ENCODE measurements at places on chromosomes 5 and 9.

- DNase-seq, result no peak
Measured at GRCh38 chr5:143338658-143339366, 64.7 kb downstream of the NR3C1 start.

GRCh38 chr5:73674669-73675004 is 48.6 kb downstream of the ARHGEF28 start:
- no peak for DNase-seq

DNA sequence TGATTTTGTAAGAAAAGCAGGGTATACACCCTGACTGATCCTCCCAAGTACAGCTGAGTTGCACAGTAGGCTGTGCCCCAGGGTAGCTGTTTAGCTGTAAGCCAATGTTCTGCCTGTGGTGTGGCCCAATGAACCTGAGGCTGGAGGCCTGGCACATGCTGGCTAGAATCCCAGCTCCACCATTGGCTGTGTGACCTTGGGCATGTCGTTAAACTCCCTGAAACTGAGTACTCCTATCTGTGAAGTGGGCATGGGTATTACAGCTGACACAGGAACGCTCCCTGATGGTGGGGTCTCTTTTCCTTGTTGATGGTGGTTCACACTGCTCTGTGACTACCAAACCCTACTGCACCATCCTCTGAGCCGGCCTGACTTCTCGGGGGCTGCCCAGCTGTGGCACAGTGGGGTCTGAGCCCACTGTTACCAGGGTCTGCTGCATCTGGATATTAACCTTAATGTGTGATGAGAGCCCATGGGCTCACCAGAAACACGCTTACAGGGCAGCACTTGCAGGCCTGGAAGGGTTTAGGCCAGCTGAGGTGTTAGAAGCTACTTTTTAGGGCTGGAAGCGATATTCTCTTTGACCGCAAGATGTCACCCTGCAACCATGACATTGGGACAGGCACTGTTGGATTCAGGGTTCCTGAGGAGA is 7.0 kb upstream of the GADD45G start:
- peak; percentile 26 for DNase-seq

DNA sequence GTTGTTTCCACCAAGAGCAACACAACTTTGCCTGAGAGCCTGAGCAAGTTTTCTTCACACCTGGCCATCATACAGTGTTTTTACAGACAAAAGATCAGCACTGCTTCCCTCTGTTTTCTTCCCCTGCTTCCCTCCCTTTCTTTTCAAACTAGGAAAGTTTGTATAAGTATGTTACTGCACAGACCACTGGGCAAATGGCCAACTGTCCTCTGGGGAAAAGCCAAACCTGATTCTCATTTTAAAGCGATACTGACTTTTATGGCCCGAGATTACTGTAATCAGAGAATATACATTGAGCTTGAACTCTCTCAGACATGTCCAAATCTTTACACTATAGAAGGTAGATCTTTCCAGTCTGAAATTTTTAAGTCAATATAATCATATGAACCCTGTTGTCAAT is 415.0 kb downstream of the NFIB start:
- no peak for DNase-seq

DNA sequence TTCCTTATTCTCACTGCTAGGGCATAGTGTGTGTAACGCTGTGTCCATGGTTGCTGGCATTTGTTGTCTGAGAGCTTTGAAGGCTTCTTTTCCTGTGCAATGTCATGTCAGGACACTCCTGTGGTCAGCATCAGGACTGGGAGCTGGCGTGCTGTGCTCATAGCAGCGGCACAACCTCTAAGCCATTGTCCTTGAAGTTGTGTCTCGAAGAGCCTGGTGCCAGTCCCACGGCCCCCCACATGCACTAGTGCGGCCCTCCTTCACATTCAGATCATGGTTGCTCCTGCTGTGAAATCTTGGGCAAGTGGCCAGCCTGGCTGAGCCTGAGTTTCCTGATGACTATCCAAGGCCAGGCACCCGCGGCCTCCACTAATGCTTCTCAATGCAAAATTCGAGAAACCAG is 32.4 kb downstream of the PDZD2 start:
- DNase-seq, result no peak

DNA sequence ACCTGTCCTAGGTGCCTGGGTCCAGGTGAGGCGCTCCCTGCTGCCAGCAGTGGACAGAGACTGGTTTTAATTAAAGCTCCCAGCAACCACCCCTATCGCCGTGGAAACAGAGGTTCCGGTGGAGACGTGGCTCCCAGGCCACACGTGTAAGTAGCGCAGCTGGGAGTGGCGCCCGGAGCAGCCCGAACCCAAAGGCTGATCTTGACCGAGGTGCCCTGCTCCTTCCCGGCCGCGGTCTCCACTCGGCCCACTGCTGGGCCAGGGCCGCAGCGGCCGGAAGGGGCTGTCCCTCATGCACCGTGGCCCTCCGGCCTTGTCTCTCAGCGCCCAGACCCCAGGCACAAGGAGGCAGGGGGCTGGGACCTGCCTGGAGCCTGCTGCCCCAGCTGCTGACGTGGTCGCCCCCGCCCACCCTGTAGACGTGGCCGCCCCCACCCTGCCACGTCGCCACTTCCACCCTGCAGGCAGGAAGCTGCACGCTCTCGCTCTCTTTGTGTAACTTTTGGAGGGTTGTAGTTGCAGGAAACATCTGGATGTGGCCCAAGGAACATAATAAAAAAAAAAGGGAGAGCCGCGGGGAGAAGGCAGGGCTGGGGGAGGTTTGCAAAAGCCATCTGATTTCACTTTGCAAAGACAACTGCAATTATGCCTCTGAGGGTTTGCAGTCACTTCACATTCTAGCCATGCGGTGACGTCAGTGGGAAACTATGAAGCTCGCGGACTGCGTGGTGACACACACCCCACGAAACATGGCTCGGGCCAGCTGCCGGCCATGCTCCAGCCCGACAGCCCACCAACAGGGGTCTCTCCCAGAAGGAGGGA is 129.9 kb downstream of the RXRA start:
- DNase-seq, result peak; percentile 51

DNA sequence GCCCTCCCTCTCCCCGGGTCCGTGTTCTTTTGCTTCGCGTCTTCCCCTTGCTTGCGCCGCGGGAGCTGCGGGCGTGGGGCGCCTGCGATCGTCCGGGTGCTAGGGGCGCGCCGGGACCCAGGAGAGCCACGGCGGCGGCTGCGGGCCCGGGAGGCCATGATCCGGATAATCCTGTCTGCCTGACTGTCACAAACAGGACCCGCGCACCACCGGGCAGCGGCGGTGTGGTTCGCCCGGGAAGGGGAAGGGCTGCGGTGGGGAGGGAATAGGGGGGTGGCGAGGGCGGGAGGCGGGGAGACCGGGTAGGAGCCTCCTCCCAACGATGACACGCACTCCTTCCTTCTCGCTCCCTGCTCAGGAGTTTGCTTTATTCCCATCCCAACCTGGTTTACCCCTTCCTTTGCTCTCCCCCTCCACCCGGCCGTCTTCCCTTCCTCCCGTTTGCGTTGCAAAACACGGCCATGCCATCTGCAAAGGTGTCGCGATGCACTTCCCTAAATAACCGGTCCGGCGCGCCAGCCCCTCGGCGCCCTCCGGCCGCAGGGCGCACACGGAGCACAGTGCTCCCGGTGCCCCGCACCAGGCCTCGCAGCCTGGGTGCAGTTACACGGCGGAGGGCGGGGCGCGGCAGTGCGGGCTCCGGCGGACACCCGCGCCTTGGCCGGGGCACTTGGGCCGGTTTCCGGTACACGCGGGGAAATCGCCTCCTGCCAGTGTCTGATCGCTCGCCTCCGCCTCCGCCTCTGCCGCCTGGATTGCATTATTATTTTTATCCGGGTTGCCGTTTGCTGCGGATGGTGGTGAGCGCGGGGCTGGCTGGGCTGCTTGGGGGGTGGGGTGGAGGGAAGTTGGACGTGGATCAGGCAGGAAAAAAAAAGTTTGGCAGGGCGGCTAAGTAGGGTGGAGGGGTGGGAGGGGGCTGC is 1.5 kb downstream of the SMARCA2 start:
- DNase-seq, result peak; percentile 42

DNA sequence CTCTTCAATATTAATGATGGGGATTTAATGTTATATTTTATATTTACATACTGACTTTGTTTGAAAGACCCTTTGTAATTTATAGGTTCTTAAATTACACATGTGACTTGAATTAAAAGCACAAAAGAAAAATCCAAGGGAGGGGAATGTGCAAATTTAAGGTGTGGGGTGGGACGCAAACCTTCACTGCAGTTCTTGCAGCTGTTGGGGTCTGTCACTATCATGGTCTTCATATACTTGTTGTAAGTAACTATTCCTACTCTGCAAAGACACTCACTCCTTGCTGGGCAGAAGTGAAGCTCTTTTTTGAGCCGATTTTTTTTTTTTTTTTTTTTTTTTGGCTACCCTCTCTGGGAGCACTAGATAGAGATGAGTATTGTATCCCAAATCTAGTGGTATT is 505.3 kb downstream of the ARHGEF28 start:
- no peak for DNase-seq

DNA sequence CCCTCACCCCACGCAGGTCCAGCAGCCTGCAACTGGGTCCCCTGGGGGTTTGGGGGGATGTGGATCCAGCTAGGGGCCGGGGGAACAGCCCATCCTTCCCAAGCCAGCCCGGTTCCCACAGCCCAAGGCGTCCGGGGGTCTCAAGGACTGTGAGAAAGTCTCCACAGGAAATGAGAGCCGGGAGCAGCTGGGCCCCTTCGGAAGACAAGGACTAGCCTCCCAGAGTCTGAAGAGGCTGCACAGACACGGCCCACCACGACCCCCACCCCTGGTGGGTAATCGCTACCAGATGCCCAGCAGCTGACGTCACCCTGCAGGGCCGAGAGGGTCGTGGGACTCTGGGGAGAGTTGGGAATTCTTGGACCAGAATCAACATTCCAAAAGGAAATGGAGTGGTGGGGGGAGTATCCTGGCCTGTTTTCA is 10.5 kb downstream of the SH2D3C start:
- no peak for DNase-seq

- DNase-seq, result no peak
Measured at GRCh38 chr9:20925256-20926045, 106.0 kb downstream of the HACD4 start.

GRCh38 chr5:16883806-16884205 is 52.3 kb downstream of the MYO10 start:
- DNase-seq, result no peak

DNA sequence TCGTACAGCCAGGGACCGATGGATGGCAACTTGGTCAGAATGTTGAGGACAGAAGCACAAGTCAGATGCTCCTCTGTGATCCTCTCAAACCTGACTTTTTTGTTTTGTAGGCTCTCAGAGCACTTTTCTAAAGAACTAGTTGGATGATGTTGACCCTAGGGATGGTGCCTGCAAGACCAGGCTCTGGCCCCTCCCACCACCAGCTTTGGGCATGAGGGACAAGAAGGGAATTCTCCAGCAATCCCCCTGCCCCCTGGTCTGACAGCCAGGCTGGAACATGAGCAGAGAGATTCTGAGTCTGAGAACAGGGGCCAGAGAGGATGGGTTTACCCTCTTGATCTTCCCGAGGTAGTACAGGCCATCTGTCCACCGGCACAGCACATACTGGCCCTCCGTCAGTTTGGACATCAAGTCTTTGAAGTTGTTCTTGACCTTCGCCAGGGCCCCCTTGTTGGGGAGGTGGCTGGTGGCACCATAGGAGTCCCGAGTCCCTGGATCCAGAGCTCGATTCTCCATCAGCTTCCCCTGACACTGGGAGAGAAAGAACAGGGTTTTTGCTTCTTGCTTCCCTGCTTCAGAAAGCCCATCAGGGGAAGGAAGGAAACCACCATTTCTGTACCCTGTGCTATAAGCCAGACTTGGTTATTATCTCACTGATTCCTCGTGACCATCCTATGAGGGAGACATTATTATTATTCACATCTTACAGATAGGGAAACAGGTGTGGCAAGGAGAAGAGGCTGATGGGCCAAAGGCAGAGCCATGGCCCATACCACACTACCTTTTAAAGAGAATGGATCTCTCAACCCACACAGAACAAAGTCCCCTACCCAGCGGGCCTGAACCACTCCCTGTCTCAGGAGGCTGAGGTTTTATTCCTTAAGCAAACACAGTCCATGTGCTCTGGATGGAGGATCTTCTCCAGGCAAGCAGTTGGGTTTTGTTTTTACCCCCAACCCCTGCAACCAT is 2.5 kb downstream of the PHF19 start:
- no peak for DNase-seq

GRCh38 chr5:165928971-165929370 is 2362.5 kb upstream of the WWC1 start:
- no peak for DNase-seq

DNA sequence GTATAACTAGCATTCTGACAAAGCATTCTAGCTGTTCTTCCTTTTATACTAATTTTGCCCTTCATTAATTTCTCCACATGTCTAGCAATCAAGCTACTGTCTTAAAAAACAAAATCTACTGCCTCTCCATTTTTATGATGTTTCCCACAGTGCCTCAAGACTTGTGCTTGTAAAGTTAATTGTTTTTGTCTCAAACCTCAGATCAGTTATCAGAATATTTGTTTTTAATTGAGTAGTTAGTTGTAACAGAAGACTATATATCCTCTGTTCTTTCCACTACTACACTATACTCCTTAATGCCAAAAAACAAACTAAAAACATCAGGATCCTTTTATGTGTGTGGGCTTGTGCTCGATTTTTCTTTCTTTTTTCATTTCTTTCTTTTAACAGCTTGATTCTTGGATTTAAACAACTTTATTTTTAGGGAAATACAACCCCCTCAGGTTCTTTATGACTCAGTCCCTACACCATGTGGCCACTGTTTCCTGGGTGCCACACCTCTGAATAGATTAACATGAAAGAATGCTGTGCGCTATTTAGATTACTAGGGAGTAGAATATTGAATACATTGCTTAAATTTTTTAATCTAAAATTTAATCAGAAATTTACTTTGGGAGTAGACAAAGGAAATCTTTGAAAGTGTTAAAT is 1.2 kb downstream of the ASPN start:
- no peak for DNase-seq

DNA sequence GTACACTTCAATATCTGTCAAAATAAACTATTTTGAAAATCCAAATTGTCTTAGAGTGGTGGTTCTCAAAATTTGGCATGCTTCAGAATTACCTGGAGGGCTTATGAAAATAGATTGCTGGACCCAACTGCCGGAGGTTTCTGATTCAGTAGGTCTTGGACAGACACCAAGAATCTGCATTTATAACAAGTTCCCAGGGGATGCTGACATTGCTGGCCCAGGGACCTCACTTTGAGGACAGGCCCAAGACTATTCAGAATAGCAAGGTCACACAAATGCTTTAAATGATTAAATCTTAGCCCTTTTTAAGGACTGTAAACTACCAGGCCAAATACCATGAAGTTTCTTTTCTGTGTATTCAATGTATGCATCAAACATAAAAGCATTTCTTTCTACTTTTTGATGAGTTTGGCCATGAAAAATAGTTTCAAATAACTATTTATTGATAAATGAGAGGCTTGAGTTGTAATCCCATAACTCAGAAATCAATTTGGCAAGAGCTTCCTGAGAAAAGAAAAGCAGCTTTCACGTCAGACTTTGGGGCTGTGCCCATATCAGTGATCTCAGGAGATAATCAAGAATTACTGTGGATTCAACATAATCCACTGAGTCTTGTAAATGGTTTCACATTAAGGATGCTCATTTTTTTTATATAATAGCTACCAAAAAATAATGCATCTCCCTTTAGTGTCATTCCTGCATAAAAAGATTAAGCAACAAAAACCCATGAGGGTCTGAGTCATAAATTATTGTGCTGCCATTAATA is 191.4 kb downstream of the FRMD3 start:
- no peak for DNase-seq
